ENCODE measurements at places on chromosomes 13 and 19.

DNA sequence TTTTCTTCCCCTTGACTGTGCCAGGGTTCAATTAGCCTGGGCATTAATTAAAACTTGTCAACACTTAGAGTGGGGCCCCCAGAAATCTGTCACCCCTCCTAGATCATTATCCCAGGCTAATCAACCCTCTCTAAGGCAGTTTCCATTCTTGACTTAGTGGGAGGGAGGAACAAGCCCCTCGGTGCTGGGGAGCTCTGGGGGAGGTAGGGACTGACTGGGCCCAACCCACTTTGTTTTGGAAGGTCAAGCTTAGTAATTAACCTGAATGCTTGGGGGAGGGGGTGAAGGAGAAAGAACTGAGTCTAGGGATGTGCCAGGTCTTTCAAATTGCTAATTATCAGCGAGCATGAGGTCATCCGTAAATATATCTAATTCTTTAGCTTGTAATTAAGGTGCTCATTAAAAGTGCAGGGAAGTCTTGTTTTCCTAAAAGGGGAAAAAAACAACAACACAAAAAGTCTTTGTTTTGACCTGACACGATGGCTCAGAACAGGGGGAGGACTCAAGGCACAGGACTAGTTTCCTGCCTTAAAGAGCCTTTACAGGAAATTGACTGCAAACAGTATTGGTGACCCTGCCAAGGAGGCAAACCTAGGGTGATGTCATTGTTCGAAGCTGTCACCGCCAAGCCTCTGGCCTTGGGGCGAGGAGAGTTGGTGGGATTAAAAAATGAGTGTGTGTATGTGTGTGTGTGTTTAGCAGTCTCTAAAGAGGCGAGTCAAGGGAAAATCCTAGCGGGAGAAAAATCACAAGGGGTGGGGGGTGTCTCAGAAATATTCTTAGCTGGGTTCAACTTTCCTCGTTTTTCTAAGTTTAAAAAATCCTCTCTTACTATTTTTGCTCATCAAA, 19.4 kb downstream of the ACTN4 start:
- DNase-seq = peak; percentile 42

GRCh38 chr13:22271903-22272302, 601.0 kb downstream of the FGF9 start:
- DNase-seq = no peak

DNA sequence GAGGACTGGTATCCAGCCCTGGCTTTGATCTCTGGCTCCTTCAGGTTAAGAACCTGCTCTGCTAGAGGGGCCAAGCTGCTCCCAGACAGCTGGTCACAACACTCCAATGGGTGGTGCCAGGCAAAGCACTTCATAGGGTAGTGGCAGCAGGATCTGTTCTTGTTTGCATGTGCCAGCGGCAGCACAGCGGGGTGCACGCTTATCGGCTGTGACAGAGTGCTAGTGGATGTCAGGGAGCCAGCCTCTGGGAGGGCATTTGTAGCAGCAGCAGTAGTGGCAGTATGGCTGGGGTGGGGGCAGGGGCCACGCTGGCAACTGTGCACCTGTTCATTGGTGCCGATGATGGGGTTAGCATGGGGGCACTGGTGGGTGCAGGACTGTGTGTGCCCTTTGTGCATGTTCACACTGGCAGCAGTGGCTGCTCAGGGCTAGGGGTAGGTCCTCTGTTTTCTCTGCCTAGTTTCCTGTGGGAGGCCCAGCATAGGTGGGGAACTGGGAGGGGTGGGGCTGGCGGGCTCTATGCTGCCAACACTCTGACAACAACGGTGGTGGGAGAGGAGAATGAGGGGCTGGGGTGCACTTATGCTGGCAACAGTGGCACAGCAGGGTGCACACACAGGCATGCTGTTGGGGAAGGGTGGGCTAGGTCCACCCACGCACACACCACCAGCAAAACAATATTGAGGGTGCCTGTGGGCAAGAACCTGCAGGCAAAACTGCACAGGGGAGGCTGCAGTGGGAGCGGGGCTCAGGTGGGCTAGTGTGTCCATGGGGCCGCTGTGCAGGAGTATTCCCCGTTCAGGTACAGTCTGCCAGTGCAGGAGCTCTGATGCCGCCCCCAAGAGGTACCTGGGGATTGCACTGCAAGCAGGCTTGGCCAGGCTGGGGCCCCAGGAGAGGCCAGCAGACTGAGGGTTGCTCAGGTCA, 19.3 kb downstream of the AP1M1 start:
- DNase-seq = peak; percentile 28

- peak; percentile 92 for DNase-seq
Observed at GRCh38 chr19:18762125-18763023, 28.7 kb downstream of the COMP start.

- DNase-seq = no peak
Observed at GRCh38 chr13:110329798-110330461, 22.8 kb downstream of the COL4A2 start.

DNA sequence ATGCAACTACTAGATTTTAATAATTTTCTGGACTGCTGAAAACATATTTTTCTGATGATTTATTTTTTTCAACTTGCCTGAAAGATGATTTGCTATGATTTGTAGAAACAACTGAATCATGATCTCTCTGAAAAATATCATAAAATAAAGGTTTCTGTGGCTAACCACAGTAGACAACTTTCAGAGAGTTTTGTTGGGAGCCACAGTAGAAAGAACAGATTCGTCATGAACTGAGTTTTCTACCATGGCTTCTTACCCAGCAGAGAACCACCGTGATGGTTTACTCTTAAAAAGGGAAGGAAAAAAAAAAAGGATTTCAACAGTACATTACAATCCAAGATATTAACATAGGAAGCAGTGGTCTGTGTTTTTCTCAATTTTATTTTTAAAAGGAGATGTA, 18.0 kb downstream of the ZAR1L start:
- DNase-seq = no peak

Data from H7 (cell line).